ENCODE measurements at places on chromosomes 7 and 10. TPM values are rescaled to one million over a fixed set of nuclear protein-coding genes. Genes with fewer than 3 reads are reported as not detected.

Gene CYP3A5
- total RNA-seq: 1.1 TPM

Gene DDC
- total RNA-seq: not detected

Gene CEP55
- 2.7 TPM for total RNA-seq

Gene TFEC
- total RNA-seq: 0.36 TPM

Gene AZGP1
- total RNA-seq: not detected

All from fibroblast of the aortic adventitia (primary cell).